Stimulated activated CD8-positive, alpha-beta memory T cell treated with anti-CD3 and anti-CD28 coated beads, Interleukin-7, amount 100 ng/mL, for 1 hour (primary cell): ENCODE measurements at places on chromosomes 5 and 9.

DNA sequence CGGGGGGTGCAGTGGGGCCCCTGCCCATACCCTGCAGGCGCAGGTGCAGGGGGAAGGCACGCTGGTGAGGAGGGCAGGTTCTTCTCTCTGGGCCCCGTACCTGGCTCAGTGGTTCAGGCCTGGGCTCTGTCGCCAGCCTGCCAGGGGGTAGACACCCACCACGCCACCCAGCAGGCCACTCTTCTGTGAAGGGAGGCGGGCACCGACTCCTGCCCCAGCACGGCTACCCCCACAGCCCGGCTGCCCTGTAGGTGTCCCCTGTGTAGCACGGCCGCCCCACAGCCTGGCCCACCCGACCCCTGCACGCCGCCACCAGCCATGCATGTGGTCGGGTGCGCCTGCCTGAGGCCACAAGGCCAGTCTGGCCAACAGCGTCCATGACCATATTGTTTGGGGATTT lies 1.7 kb downstream of the LCN6 start:
- DNase-seq, result no peak

- DNase-seq, result no peak
Measured at GRCh38 chr5:460273-460625, 17.3 kb downstream of the EXOC3 start.

- no peak for DNase-seq
Measured at GRCh38 chr5:68872088-68872839, 221.6 kb upstream of the SLC30A5 start.

GRCh38 chr5:171226096-171226754 lies 82.8 kb upstream of the TLX3 start:
- DNase-seq, result no peak

DNA sequence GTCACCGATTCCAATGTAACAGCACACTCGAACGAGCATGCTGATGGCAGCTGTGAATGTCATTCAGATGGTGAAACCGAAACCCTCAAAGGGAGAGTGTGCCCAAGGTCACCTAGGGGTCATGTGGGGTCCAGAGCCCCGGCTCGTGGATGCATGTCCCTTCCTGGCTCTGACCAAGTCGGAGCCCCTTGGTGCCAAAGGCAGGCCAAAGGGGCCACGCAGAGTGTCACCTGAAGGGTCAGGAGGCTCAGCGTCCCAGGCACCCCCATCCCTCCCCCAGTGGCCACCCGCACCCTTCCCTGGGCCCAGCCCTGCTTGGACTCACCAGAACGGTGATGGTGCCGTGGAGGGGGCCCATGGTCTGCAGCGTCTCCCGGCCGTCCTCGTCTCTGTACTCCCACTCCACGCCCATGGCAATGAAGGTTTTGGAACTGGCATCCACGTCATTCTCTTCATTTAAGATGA lies 69.5 kb downstream of the ZNF354C start:
- no peak for DNase-seq

DNA sequence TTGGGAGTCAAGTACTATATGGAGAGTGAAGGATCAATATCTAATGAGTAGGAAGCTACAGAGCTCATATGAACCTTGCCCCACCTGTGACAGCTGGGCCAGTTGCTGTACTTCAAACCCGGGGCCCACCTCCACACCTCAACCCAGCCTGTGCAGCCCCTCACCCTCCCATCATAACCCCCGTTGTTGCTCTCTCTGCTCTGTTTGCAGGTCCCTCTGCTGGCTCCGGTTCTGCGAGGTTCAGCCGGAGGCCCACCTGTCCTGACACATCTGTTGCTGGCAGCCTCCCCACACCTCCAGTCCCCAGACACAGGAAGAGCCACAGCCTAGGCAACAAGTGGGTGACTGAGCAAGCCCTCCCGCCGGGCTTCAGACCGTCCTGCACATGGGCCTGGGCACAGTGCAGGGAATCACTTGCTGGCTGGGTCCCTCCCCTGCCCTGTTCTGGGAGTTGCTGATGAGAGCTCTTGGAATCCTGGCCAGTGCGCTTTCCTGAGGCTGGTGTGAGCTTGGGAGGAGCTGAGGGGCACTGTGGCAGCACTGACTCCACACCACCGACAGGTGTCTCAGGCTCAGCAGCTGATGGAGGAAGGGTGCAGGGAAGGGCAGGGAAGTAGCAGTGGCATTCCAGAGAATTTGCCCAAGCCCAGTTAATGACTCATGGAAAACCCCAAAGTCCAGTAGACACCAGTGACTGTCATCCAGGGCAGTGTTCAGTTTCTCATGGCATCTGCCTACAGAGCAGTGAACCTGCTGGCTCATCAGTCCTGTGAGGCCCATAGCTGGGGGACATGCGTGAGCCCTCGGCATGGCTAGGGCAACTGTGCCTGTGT lies 69.5 kb upstream of the GARNL3 start:
- DNase-seq, result no peak
